ENCODE measurements at places on chromosomes 5 and 9.

- DNase-seq, result no peak
These were observed 764 bp upstream of the GRIN1 start for GRCh38 chr9:137138058-137138721.

- no peak for DNase-seq
These were observed 237.0 kb downstream of the TENT4A start for GRCh38 chr5:6950250-6950649.

GRCh38 chr9:124346347-124347163 lies 68.7 kb downstream of the PSMB7 start:
- no peak for DNase-seq

GRCh38 chr9:5429873-5430564 lies 7.7 kb downstream of the PLGRKT start:
- no peak for DNase-seq

DNA sequence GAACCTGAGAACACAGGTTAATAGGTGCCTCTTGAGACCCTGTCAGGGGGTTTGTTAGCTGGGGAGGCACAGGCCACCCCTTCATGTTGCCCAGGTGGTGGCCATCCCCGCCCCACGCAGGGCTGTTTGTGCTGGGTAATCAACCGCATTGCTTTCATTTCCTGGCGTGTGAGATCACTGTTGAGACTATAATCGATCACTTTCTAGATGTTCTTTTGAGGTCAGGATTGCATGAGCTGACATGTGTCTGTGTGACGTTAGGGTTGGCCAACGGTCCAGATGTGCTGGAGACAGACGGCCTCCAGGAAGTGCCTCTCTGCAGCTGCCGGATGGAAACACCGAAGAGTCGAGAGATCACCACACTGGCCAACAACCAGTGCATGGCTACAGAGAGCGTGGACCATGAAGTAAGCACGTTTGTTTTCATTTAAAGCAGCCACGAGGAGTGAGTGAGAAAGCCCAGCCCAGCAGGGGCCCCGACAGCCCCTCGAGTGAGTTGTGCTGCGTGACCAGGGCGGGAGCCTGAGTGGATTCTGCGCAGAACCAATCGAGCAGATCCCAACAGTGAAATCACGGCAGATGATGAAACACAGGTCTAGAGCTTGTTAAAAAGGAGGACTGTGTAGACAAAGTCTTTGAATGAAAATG lies 115.0 kb upstream of the CACNA1B start:
- no peak for DNase-seq

DNA sequence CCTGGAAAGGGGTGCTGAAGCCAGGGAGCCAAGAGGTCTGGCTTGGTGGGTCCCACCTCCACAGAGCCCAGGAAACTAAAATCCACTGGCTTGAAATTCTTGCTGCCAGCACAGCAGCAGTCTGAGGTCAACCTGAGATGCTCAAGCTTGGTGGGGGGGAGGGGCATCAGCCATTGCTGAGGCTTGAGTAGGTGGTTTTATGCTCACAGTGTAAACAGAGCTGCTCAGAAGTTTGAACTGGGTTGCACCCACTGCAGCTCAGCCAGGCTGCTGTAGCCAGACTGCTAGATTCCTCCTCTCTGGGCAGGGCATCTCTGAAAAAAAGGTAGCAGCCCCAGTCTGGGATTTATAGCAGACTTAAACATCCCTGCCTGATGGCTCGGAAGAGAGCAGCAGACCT lies 55.5 kb upstream of the FBXL17 start:
- DNase-seq, result no peak

GRCh38 chr9:124174433-124174832 lies 83.3 kb upstream of the NEK6 start:
- DNase-seq, result no peak
